ENCODE measurements at places on chromosomes 12 and 14.

GRCh38 chr12:43106355-43106754 lies 445.6 kb downstream of the ADAMTS20 start:
- no peak for DNase-seq

DNA sequence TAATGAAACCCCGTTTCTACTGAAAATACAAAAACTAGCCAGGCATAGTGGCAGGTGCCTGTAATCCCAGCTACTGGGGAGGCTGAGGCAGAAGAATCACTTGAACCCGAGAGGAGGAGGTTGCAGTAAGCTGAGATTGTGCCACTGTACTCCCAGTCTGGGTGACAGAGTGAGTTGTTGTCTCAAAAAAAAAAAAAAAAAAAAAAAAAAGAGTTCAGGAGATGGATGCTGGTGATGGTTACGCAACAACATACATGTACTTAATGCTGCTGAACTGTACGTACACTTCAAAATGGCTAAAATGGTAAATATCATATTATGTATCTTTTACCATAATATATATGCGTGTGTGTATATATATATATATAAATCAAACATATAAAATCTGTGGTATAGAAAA lies 29.0 kb downstream of the ACTN1 start:
- no peak for DNase-seq

GRCh38 chr14:55512421-55512820 lies 67.6 kb upstream of the KTN1 start:
- DNase-seq = no peak

- DNase-seq = no peak
Measured at GRCh38 chr12:96361074-96361473, 39.2 kb downstream of the CDK17 start.

DNA sequence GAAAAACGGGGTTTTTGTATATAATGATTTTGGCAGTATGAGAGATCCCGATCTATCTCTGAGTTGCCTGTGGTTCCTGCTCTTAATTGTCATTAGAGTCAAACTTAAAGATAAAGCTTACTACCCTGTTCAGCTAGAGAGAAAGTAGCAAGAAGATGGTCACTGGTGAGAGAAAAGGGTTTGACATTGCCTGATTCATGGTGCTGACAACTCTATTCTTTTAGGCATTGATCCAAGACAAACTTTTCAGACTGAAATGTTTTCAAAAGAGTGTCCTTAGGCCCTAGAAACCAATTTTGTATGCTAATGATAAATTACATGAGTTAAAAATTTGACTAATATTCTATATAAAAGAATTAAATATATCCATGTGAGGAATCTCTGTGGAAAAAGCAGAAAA lies 35.1 kb downstream of the PELI2 start:
- DNase-seq = no peak

DNA sequence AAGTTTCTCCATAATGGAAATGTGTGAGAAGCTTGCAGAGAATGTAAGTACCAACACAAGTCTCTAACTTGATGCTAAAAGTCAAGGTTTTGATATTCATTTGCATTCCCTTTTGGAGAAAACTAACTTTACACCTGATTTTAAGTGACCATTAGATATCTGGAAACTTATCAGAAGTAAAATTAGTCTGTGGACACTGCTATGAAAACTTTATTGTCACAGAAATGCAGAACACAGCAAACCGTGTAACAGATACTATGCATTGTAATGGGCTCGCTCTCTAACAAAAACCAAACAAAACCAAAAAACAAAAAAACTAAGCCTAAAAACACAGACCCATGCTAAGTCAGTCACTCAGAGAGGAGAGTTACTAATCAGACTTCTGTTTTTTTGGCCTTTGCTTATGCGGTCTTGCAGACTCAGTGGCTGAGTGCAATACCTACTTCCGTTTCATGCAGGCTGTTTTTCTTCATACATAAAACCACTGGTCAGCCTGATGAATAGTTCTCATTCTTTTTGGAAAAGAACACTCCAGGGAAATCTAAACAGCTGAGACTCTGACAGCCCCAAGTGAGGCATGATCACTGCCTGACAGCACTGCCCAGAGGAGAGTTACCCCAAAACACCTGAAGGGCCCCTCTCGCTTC lies 35.7 kb downstream of the NRDE2 start:
- no peak for DNase-seq

- DNase-seq = no peak
Measured at GRCh38 chr14:55951341-55952206, 166.6 kb upstream of the PELI2 start.

DNA sequence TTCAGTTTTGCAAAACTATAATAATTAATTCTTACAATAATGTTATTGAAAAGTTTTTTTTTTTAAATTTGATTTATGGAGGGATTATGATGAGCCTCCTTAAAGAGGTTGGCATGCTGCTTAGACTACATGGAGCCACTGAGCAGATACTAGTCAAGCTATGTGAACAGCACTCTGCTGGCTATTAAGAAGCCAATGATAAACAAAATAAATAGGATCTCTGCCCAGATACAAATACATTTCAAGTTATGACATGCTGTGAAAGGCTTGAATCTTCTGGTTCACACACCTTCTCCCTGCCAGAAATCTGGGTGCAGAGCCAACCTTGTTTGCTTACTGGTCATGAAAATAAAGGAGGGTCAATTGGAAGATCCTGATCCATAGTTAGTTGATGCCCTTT lies 107.4 kb upstream of the NAV3 start:
- no peak for DNase-seq
